Activated CD4-positive, alpha-beta T cell treated with anti-CD3 and anti-CD28 coated beads, Interleukin-2, amount 50 U/mL, for 1 hour (primary cell): ENCODE measurements at places on chromosomes 11 and 22.

DNA sequence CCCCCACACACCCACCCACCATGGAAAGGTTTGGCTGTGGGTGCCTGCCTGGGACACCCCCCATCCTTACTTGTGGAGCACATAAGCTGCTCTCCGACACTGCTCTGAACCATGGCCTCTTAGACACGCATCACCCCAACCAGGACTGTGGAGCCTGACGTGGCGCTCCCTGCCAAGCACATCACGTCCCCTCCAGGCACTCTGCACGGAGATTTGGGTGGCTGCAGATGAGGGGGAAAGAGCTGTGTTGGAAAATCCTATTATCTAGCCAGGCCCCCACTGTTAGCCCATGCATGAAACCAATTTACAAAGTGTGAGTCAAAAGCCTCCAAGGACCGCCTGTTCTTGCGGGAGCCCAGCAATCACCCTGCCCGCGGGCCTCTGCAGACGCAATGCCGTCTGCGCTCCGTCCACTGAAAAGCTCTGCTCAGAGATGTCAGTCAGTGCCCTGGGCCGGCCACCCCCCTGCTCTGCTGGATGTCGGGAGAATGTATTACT is 163.4 kb upstream of the NECTIN1 start:
- no peak for DNase-seq

- DNase-seq, result no peak
Measured at GRCh38 chr11:69392104-69392653, 89.3 kb upstream of the LINC01488 start.

GRCh38 chr11:74397501-74398243 is 561 bp downstream of the PGM2L1 start:
- DNase-seq, result peak; percentile 27

GRCh38 chr11:11845551-11845950 is 3.8 kb downstream of the USP47 start:
- no peak for DNase-seq

GRCh38 chr11:77121876-77122575 is 6.0 kb upstream of the MYO7A start:
- DNase-seq, result no peak

DNA sequence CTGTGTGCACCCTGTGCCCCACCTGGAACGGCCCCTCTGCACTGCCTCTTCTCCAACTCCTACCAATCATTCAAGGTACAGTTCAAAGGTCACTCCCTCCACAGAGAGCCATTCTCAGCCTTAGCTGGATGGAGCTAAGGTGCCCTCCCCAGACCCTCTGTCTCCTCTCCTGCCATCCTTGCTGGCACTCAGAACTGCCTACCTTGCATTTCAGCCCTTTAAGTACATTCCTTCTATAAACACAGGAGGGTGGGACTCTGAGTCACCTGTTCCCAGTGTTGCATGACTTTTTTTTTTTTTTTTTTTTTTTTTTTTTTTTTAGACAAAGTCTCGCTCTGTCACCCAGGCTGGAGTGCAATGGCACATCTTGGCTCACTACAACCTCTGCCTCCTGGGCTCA is 8.6 kb downstream of the TTLL1 start:
- DNase-seq, result no peak

- DNase-seq, result no peak
Measured at GRCh38 chr22:42404266-42404665, 27.9 kb downstream of the NFAM1 start.

DNA sequence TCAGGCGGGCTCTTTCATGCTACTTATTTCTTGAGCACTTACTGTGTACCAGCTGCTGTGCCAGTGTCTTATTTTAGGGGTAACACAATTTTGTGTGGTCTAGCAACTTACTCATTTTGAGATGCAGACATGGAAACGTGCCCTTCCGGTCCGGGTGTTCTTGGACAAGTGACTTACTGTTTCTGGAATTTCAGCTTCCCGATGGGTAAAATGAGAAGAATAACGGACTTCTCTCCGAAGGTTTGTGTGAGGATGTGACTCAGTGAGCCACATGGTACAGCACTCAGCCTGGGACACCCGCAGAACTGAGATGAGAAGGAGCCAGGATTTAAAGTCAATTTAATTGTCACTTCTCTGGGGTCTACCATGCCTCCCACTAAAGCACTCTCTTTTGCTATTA is 114.5 kb upstream of the SYT13 start:
- no peak for DNase-seq
